ENCODE measurements at places on chromosomes 1 and 21.
A peak's percentile ranks its signal among the peaks of the same experiment; 100 is the strongest.

DNA sequence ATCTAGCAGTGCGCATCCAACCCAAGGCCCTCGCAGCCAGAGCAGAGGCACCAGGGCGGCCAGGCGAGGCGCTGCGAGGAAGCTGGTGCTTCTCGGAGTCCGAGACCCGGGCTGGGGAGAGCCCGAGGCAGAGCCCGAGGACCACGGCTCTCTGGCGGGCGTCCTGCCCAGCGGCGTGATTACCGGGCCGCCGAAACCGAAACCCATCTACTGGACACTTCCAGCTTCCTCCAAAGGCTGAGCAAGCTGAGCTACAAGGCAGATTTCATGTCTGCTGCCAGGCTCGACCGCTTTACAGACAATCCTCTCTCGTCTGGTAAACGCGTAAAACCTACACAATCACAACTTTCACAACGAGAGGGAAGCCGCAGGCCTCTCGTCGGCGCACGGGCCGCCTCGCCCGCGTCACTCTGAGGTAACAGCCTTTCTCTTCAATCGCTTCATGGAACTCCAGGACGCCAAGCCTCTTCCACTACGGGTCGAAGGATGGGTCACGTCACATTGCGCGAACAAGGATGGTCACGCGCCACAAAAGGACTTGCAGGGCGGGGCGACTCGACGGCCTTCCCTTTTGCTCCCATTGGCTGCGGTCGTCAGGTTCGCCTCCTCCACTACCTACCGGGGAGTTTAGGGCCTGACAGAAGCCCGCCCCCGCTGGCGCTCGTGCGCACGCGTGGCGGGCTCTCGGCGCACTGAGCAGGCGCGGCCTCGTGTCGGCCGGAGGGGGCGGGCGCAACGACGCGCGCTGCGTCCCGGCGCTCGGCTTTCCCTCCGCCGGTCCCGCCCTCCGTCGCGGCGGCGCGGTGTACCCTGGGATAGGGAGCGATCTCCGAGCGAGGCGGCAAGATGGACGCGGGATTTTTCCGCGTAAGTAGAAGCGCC lies at the start of gene SRRM1:
SRRM1 (plus strand) TSS at position 822 of the 882 bp plus-strand sequence; CDS start at position 847, 25 bp downstream.
- DNase-seq, result peak; percentile 97

- DNase-seq, result no peak
These were observed 7.1 kb upstream of the NSUN4 start for GRCh38 chr1:46333300-46334029.

- DNase-seq, result no peak
These were observed 7.4 kb downstream of the IFFO2 start for GRCh38 chr1:18948913-18949685.

DNA sequence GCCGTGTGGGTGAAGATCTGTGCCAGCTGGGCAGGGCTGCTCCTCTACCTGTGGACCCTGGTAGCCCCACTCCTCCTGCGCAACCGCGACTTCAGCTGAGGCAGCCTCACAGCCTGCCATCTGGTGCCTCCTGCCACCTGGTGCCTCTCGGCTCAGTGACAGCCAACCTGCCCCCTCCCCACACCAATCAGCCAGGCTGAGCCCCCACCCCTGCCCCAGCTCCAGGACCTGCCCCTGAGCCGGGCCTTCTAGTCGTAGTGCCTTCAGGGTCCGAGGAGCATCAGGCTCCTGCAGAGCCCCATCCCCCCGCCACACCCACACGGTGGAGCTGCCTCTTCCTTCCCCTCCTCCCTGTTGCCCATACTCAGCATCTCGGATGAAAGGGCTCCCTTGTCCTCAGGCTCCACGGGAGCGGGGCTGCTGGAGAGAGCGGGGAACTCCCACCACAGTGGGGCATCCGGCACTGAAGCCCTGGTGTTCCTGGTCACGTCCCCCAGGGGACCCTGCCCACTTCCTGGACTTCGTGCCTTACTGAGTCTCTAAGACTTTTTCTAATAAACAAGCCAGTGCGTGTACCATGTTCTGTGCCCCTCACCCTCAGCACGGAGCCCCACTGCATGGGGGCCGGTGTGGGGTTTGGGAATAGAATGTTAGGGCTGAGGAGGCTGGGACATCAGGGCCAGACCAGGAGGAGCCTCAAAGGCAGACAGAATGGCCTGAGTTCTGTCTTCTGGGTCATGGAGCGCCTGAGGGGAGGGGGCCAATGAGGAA lies 21.3 kb downstream of the SERINC2 start:
- DNase-seq, result no peak

- no peak for DNase-seq
These were observed 33.8 kb downstream of the ZBTB17 start for GRCh38 chr1:15941899-15942660.

DNA sequence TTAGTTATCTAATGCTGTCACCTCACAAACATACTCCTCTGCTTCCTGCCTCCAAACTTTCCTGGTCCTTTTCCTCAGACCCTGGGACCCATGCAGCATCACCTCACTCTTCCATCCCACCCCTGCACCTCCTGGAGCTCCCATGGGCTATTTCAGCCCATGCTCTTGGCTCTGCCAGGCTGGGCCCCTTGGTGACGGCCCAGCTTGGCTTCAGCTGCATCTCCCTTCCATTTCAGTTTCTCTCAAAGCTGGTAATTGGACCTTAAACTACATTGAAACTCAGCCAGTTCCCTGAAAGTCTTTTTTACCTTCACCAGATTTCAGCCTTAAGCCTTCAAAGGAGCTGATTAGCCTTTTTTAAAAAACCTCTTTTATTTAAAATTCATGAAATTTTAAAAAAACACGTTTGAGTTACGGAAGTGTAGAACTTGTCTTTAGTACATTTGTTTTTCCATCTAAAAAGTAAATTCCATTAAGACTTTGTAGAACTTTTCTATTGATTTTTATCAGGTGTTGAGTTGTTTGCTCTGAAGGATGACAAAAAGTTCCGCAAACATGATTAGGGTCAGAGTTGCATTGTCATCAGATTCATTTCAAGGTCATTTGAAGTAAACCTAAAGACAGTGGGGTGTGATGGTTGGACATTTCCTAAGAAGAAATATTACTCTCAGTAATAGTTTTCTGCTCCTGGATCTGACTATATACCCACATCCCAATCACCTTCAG lies 33.5 kb downstream of the AGT start:
- no peak for DNase-seq

- no peak for DNase-seq
These were observed 48.2 kb upstream of the ARHGEF16 start for GRCh38 chr1:3405974-3406867.

GRCh38 chr1:14599800-14600199 lies 1.3 kb downstream of the KAZN start:
- DNase-seq, result no peak

GRCh38 chr1:85554630-85555327 lies 25.8 kb upstream of the CCN1 start:
- no peak for DNase-seq

DNA sequence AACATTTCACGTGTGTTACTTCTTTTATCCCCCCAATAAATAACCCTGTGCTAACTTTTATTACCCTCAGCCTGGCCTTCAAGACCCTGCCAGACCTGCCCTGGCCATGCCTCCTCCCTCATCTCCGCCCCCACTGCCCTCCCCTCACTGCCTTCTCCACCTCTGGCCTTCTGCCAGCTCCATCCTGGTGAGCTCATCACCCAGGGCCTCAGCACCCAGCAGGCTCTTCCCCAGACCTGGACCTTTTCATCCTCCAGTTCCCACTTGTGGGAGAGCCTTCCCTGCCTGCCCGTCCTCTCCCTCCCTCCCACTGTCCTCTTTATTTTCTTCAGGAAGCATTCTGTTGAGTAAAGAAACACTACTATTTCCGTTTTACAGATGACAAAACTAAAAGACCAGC lies 72.0 kb downstream of the SLC66A1 start:
- DNase-seq, result no peak

DNA sequence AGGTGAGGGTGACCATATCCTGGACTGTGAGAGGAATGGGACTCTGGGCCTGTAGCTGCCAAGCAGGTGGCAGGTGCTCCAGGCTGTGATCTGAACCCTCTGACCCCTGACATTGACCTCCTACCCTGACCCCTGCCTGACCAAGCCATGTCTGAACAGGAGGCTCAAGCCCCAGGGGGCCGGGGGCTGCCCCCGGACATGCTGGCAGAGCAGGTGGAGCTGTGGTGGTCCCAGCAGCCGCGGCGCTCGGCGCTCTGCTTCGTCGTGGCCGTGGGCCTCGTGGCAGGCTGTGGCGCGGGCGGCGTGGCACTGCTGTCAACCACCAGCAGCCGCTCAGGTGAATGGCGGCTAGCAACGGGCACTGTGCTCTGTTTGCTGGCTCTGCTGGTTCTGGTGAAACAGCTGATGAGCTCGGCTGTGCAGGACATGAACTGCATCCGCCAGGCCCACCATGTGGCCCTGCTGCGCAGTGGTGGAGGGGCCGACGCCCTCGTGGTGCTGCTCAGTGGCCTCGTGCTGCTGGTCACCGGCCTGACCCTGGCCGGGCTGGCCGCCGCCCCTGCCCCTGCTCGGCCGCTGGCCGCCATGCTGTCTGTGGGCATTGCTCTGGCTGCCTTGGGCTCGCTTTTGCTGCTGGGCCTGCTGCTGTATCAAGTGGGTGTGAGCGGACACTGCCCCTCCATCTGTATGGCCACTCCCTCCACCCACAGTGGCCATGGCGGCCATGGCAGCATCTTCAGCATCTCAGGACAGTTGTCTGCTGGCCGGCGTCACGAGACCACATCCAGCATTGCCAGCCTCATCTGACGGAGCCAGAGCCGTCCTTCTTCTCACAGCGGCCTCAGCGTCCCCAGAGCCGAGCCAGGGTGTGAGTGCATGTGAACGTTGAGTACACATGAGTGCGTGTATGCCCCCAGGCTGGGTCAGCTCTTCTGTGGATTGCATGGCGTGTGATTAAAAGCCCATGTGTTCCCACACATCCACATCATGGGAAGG lies 3.1 kb downstream of the TMEM125 start:
- DNase-seq, result no peak

DNA sequence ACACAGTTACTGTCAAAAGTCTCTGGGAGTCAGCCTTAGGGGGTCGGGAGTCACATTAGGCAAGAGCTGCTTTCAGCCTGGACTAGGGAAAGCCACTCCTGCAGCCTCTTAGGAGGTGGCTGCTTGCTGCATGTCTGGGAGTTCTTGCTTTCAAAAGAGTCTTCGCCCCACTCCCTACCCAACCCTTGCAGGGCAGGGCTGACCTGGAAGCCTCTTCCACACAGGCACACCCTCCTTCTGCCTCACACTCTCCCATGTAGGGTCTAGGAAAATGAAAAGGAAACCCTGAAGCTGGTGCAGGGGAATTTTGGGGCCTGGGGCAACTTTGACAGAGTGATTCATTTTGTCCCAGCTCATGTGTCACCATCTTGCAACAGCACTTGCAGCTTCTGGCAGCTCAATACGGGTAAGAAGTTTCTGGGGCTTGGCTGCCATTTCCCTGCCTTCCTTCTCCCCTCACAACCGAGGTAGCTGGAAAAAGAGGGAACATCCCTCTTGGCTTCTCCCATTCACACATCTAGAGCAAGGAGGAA lies 37.3 kb downstream of the KCND3 start:
- no peak for DNase-seq

GRCh38 chr1:226017070-226017469 lies 17.9 kb upstream of the SDE2 start:
- no peak for DNase-seq

DNA sequence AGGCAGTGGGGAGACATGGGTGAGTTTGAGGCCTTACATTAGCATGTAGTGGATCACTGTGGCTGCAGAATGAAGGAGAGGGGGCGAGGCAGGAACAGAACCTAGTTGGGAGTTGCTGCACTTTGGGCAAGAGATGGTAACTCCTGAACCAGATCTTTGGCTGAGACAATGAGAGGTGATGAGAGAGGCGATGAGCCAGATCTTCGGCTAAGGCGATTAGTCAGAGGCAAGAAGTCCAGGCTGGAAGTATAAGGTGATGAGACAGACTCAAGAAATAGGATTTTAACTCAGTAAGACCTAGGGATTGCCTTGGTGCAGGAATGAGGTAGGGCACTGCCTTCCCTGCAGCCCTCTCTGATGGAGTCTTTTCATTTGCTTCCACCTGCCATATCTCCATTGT lies 9.1 kb upstream of the ARTN start:
- no peak for DNase-seq

- DNase-seq, result peak; percentile 61
These were observed 44.9 kb downstream of the ACOT7 start for GRCh38 chr1:6348511-6349191.

GRCh38 chr21:26140926-26141325 lies 29.6 kb downstream of the APP start:
- no peak for DNase-seq

GRCh38 chr1:1623631-1624442 lies 8.1 kb upstream of the MMP23B start:
- no peak for DNase-seq

DNA sequence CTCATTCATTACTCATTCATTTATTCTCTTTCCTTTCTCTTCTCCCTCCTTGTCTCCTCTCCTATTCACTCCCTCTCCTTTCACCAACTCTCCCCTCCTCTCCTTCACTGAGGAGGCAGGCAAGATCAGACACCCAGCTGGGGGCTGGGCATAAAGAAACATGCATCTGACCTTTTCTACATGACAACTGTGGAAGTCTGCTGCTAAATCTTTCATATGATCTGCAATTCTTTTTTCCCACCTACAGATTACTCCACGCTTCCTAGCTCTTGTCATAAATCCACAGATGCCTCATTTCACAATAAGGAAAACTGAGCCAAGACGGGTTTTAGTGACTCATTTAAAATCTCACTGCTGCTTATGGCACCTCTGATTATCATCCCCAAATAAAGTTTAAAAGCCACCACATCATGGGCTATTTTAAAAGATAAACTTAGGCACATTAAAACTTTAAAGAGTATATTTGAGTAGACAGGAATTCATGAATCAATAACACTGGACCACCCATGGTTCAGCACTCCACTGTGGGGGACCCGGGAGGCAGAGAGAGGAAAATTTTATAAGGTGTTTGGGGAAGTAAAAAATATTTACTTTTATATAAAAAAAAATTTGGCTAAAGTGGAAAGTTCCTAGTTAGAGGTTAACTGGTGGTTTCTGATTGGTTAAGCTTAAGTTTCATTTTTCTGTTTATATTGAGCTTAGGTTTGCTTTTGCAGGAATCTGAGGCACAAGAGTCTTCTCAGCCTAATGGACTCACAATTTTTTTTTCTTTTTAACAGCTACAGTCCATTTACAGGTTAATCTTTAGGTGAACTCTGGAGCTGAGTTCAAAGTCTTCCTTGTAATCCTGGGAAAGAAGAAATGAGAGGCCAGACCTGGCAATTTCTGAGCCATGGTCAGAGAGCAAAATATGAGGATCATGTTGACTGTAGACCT lies 55.8 kb upstream of the DNAH14 start:
- no peak for DNase-seq

- DNase-seq, result no peak
These were observed 254.9 kb downstream of the RHOU start for GRCh38 chr1:228989992-228990827.

DNA sequence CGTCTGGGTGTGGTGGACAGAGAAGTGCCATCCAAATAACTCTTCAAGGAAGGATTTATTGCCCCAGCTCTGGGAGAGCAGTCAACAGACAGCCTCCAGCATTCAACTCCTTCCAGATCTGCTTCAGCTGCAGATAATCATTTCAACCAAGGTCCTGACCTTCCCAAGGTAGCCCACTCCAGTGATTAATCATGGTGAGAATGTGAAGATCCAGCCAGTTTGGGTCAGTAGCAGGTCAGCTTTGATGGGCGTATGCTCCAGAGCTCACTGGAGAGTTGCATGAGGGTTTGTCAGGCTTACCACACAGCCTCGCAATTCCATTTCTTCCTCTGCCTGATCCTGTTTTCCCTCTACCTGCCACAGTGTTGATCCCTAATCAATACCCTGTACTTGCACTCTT lies 214.5 kb upstream of the ZRANB2 start:
- DNase-seq, result no peak

All from activated gamma-delta T cell treated with Interleukin-2 at 50 U/mL for 16 hours (primary cell).